ENCODE measurements at places on chromosomes 3 and 15.

- no peak for DNase-seq
Measured at GRCh38 chr3:82736696-82737277, 975.3 kb upstream of the GBE1 start.

- no peak for DNase-seq
Measured at GRCh38 chr15:43190178-43190577, 5.0 kb downstream of the CCNDBP1 start.

DNA sequence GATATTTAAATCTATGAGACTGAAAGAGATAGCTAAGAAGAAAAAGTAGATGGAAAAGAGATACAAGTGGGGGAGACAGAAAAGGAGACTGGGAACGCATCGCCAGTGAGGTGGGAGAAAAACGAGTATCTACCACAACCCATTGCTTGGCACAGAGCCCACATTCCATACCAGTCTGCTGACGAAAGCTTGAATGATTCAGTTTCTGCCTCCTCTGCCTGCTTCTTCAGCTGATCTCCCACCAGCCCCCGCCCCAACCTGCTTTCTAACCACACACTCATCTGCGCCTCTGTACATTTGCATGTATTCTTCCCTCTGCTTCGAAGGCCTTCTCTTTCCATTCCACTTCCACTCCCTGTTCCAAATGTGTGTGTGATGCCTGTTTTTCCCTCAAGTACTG, 188.1 kb downstream of the USP13 start:
- DNase-seq: no peak

GRCh38 chr3:12815719-12816118, 19.2 kb downstream of the CAND2 start:
- no peak for DNase-seq

GRCh38 chr3:122245513-122246174, 62.2 kb downstream of the CASR start:
- DNase-seq: no peak
